ENCODE measurements at places on chromosomes 6 and 20.

GRCh38 chr6:21665110-21665391 is 71.5 kb downstream of the SOX4 start:
- DNase-seq, result no peak

DNA sequence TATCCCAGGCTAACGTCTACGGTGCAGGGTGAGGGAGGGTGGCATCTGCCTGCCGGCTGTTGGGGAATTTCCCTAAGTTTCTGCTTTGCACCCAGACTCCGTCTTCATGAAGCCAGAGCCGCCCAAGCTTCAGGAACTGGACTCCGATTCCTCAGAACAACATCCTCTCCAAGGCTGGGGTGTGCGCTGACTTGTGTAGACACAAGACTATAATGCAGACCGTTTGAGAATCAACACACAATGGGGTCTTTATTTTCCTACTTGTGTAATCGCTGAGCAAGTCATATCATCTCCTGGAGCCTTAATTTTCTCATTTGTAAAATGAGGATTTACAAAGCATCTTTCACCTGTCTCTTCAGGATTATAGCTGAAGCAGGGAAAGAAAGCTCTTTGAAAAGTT is 160.5 kb upstream of the AGPAT4 start:
- DNase-seq, result no peak

DNA sequence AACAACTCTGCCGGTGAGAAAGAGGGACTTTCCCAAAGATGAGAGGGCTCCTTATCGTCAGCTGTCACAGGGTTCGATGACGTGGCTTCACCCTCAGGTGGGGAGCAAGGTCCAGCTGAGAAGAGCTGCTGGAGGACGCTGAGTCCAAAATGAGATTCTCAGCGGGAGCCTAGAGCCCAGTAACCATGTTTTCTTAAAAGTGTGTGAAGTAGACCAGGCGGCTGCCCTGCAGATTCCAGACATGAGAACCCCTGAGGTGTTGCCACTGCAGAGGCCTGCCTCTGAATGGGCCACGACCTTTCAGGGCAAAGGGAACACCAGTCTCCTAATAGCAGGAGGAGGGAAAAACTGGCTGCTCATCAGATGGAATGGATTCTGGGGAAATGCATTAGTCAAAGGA is 375.1 kb downstream of the BTBD9 start:
- no peak for DNase-seq

DNA sequence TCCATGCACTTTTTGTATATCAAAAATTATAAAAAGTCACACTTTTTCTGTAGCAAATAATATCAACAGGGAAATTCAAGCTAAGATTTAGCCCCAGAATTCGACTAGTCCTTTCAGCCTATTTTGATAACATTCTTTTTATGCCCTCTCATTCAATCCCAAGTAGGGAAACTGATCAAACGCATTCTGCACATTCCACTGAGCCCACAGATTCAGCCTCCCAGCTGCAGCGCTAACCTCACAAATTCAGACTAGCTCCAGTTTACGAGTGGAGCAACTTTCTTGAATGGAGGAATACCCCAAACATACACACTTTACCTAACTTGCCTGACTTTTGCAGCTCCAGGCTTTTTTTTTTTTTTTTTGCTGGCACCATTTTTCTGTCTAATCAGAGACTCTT is 70.3 kb upstream of the HEY2 start:
- no peak for DNase-seq

DNA sequence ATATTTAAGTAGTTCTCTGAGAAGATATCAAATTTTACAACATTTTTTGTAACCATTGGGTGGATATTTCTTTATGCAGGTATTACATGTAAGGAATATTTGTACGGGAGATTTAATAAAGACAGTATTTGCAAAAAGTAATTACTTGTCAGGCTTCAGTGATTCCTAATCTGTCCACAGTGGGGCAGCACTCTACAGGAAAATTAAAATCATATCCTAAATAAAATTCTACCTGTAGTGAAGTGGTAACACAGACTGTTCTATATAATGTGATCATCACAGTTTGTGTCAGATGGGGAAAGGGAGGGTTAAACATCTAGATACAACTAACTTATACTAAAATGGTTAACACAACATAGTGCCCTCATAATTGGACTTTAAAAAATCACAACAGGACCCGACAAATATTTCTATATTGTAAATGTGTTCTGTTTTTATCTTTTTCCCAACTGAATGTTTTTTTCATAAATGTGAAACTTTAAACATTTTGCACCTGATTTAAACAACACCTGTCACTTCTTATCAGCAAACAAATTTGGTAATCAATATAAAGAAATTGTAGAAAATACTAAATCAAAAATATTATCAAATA is 145.6 kb upstream of the MANEA start:
- no peak for DNase-seq

GRCh38 chr6:148285205-148285604 is 57.4 kb upstream of the SASH1 start:
- no peak for DNase-seq

GRCh38 chr6:43984442-43985321 is 142.6 kb downstream of the MRPL14 start:
- DNase-seq, result no peak

GRCh38 chr6:38136547-38136946 is 317.0 kb downstream of the ZFAND3 start:
- no peak for DNase-seq

- DNase-seq, result no peak
Measured at GRCh38 chr6:126145351-126145750, 159.0 kb downstream of the TRMT11 start.

DNA sequence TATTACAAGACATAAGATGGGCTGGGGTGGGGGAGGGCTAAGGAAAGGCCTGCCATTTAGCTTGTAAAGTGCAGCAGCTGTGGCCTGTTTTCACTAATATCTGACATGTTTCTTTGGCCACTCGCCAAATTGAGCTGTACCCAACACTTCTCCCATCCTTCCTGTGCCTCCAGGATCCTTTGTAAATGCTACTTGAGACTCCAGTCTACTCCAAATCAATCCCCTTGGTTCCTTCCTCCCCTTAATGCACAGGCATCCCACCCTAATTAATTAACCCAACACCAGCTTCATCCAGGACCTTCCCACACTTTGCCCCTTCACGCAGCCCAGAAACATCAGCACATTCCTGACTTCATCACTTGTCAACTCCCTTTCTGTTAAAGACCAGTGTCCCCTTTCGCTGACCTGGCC is 55.0 kb upstream of the TCF21 start:
- no peak for DNase-seq

DNA sequence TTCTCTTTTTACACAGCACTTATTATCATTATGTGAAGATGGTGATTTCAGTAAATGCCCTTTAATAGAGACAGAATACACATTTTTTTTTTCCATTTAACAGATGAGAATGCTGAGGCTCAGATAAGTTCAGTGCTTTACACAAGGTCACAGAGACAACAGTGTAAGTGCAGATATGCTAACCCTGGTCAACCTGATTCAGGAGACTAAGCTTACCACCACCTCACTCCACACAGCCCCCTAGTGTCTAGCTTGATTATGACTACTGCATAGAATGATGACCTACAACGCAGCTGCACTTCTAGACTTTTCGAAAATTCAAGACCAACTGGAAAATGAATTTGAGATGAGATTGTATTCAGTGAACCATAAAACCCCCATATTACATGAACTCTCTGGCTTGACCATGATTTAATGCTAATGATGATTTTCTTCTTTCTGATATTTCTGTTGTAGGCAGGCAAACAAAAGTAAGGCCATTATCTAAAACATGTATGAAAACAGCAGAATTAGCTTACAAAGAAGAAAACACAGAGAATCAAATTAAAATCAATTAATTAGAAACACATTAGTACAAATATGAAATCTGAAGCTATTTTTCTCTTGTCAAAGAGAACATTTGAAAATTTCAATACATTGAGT is 212.1 kb upstream of the PHACTR1 start:
- no peak for DNase-seq

All from GM04503 (cell line).